ENCODE measurements at places on chromosomes 2 and 18.

- DNase-seq, result no peak
Measured at GRCh38 chr2:23100406-23100805, 284.6 kb upstream of the KLHL29 start.

DNA sequence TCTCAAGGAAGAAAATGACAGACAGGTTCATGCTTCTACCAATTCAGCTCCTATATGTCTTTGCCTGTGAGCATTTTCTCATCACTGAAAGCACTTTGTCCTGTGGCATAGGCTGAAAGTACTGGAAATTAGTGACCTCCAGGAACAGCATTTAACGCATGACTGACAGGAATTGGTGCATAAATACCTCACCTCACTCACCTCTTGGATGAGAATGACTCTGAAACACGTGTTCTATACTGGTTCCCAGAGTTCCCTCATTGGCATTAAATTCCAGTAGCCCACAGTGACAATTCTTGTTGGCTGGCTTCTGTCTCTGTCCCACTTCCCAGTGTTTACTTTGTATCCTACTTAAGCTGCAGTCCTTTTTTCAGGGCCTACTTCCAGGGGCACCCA lies 83.4 kb upstream of the MAPRE2 start:
- no peak for DNase-seq

GRCh38 chr2:163646687-163647086 lies 89.1 kb downstream of the FIGN start:
- no peak for DNase-seq

DNA sequence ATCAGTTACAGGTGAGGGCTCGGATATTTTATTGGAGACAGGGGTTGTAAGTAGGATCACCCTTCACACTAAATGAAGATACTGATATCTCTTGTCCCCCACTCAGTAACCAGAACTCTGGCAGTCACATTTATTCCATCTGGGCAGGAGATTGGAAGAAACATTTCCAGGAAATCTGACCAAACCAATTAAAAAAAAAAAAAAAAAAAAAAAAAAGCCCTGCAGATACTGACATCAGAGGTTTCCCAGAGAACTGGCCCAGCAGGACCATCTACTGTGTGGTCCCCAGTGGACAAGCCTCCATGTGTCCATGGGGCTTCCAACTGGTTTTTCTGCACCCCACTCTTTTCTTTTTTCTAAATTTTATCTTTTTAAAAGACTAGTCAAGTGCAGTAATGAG lies 41.3 kb downstream of the SH2D6 start:
- no peak for DNase-seq

- DNase-seq, result no peak
Measured at GRCh38 chr18:2887470-2887869, 40.7 kb downstream of the EMILIN2 start.

GRCh38 chr2:96954011-96954846 lies 32.2 kb downstream of the FAM178B start:
- DNase-seq, result peak; percentile 21

GRCh38 chr2:219109471-219109870 lies 48.8 kb upstream of the IHH start:
- DNase-seq, result peak; percentile 21
